Fibroblast of mammary gland (primary cell): ENCODE measurements at places on chromosomes 2 and 18.
A peak's percentile ranks its signal among the peaks of the same experiment; 100 is the strongest.

DNA sequence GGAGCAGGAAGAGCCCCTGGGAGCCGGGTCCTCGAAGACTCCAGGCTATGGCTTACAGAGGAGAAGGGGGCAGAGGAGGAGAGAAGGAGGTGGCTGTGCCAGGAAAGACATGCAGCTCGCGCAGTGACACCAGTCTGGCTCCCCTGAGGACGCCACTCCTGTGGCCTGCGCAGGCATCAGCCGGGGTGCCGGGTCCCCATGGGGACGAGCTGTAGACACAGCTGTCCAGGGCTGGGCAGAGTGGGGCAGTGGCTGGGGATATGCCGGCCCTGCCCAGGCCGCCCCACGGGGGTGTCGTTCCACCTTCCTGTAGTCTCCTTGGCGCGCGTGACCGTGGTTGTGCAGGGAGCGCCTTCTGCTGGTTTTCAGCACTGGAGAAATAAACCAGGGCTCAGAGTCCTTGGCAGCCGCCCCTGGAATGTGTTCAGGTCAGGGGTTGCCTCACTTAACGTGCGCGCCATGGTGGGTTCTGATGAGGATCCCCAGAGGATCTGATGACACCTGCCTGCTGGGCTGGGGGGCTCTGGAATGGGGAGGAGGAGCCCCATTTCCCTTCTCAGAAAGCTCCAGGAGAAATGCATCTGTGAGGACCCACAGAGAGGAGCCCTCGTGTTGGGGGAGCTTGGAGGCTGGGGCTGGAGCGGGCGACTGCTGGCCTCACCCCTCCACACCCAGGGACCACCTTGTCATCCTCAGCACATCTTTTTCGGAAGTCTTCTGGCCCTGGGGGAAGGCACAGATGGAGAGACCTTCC, 26.7 kb downstream of the RAMP1 start:
- DNase-seq: peak; percentile 62

DNA sequence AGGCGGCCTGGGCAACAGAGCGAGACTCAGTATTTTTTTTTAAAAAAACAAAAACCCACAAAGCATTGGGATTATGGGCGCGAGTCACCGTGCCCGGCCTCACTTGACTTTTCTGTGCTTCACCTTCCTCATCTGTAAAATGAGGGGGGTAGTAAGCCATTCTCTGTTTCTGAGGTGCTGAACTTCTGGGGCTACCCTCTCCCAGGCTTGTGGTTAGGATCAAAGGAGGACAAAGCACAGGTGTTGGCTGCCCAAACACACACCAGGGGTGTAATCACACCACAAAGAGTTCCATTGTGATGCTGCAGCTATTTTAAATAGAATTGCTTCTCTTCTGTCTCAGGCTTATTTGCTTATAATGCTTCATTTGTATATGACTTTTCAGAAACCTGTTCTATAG, 35.8 kb upstream of the INHBB start:
- no peak for DNase-seq

GRCh38 chr2:83900862-83901261, 558.2 kb downstream of the SUCLG1 start:
- DNase-seq: no peak

DNA sequence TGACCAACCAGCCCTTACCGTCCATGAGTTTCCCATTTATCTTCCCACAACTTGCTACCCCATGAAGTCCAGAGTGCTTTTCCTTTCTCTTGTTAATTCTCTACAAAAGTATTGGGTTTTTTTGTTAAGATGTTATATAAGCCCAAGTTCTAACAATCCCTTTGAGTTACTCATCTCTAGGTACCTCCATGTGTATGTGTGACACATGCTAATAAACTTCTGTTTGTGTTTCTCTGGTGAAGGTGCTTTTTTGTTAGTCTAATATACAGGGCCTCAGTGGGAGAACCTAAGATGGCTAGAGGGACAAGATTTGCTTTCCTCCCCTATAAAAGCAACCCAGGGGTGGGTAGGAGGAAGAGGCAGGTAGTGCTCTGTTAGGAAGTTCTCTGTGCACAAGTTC, 31.8 kb upstream of the RMDN2 start:
- no peak for DNase-seq

DNA sequence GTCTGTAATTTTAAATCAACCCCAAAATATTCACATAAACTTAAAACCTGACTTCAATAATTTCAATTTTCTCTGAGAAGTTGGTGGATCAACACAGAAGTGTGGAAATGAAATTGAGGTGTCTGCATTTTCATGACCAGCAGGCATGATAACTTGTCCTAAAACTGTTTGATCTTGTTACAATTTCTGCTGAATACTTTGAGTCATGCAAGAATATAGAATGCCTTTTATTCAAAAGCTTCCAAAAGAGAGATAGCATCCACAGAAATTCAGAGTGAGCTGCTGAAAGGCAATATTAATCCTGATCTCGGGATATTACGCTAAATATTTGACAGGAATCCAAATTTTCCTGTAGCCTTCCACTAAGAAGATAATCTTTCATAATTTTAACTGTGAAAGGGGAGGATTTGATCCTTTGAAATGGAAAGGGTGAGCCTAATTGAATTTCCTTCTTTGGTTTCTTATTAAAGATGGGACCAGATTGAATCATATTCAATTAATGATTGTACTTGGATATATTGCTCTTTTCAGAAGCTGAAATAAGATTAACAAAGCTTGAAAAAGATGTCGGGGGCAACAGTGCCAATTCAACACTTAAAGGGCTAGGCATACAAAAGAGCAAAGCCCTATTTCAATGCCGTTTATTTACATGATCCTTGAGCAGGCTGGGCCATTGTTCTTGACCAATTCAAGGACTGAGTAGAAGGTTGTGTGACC, 129.3 kb downstream of the NCKAP5 start:
- no peak for DNase-seq

- no peak for DNase-seq
Measured at GRCh38 chr2:201648-202433, 62.0 kb downstream of the SH3YL1 start.

DNA sequence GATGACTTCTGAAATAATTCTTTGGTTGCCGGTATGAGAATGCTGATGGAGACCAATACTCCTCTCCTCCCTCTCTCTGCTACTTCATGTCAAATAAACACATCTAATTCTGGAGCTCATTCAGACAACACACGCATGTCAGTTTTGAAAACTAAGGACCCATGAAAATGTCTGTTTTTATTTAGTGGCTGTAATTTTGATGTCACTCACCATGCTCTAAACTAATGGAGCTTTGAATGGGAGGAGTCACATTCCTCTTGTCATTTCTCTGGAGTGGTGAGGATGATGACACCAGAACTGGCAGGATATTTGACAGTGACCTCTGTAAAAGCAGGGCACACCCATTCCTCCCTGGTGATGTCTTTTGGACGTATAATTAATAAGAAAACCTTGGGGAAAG, 163.0 kb downstream of the PHLPP1 start:
- DNase-seq: peak; percentile 23

- no peak for DNase-seq
Measured at GRCh38 chr2:101408925-101409324, 21.6 kb upstream of the CREG2 start.

GRCh38 chr2:144605231-144605840, 85.4 kb upstream of the ZEB2 start:
- DNase-seq: no peak

DNA sequence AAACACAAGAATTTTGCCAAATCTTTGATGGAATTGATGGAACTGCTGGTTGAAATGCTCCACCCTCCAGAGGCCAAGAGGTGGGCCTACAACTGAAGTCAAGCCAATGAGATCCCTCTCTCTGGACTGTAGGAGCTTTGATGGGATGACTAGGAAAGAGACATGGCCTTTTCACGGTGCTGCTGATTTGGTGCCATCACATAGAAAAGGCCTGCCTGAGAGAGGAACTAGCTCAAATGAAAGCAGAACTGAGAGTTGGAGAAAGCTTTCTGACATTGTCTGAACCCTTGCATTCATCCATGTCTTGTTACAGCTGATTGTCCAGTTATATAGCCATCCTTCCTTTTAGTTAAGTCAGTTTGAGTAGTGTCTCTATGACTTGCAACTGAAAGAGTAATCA, 283.8 kb upstream of the LYPD1 start:
- no peak for DNase-seq

DNA sequence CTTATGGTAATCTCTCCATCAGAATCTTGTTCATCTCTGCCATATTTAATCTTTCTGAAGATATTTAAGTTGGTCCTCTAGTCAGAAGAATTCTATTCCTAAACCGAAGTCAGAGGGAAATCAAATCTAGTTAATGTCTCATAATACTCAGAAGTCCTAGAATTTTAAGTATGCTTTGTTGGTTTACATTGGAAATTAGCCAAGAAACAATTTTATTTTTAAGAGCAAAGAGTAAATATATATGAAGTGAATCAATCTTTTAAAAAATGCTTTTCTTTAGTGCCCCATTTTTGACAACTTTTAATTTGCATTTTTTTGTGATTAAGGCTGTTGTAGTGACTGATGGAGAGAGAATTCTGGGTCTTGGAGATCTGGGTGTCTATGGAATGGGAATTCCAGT, 38.1 kb downstream of the ME2 start:
- peak; percentile 1 for DNase-seq

GRCh38 chr2:88733155-88733902, 41.9 kb downstream of the RPIA start:
- no peak for DNase-seq

DNA sequence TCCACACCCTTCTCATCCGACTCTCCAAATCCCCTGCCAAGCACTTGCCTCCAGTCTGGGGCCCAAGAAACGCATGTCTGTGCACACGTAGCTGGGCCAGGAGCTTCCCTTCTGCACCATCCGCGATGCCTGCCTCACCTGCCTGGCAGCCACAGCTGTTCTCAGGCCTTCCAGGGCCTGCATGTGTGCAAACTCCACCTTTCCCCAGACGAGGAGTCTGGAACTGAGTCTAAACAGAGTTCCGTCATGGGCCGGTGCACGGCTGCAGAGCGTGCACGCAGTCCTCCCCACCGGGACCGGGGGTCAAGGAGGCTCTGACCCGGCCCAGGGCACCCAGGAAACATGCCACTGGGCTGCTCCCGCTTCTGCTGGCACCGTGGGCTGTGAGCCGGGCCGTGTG, 66.8 kb upstream of the SALL3 start:
- DNase-seq: no peak

GRCh38 chr18:46574000-46574742, 82.8 kb downstream of the LOXHD1 start:
- DNase-seq: no peak

GRCh38 chr2:165508927-165509326, 39.4 kb downstream of the CSRNP3 start:
- peak; percentile 9 for DNase-seq

DNA sequence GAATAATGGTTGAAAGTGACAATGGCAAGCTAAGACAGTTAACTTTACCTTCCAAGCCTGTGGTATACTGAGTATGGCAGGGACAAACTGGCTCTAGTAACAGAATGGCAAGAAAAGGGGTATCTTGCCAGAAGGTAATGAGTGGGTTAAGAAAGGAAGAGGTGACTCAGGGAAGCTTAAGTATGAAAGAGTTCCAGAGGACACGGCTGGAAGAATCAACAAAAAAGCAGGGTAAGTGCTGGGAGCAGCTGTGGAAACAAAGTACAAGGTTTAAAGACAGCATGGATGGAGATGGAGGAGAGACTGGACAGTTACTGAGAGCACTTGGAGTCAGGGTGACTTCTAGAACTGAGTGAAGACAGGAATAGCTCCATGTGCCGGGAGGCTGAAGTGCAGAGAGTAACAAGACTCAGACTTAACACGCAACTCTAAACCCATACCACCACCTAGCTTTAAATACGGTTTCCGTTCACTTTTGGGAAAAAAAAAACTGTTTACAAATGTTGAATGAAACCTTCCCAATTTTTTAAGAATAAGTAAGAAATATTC, 69.0 kb downstream of the REV1 start:
- DNase-seq: peak; percentile 56

GRCh38 chr18:47595831-47596501, 334.5 kb downstream of the SMAD2 start:
- peak; percentile 7 for DNase-seq

- no peak for DNase-seq
Measured at GRCh38 chr2:47264143-47264542, 109.0 kb upstream of the STPG4 start.

DNA sequence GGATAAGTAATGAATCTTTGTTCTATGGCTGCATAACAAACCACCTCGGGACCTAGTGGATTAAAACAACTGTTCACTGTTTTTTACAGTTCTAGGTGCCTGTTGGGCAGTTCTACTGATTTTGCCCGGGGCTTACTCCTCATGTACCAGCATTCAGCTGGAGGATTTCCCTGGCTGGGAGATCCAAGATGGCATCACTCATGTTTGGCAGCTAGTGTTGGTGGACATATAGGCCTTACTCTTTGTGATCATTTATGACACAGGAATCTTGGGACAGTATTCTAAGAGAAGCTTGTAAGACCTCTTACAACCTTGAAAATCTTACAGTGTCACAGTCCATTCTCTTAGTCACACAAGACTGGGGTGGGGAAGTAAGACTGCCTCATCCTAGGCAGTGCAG, 4.6 kb downstream of the MARCHF7 start:
- DNase-seq: no peak

GRCh38 chr2:206225435-206226232, 48.8 kb upstream of the ZDBF2 start:
- DNase-seq: no peak

GRCh38 chr2:182977463-182977862, 60.8 kb downstream of the NCKAP1 start:
- no peak for DNase-seq

DNA sequence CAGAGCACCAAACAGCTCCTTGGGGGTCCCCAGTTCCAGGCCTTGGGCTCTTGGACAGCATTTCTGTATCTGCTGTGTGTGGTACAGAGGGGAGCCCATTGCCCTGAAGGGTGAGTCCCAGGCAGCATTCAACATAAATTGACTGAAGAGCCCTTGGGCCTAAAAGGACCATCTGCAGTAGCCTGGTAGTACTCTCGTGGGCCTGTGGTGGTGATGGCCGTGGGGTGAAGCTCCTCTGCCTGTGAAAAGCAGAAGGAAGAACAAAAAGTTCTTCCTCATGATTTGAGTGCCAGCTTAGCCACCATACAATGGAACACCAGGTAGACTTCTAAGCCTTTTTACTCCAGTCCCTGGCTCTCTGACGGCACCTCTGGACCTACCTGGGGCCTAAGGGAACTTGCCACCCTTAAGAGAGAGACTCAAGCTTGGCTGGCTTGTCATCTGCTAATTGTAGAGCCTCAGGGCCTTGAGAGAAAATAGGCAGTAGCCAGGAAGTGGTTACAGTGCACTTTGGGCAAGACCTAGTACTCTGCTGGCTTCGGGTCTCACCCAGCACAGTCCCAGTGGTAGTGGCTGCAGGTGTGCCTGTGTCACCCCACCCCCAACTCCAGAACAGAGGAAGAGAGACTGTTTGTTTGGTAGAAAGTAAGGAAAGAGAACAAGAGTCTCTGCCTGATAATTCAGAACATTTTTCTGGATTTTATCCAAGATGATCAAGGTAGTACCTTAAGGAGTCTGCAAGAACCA, 84.6 kb upstream of the CERS6 start:
- no peak for DNase-seq

GRCh38 chr2:135786823-135787222, 45.2 kb downstream of the UBXN4 start:
- peak; percentile 84 for DNase-seq

GRCh38 chr2:1738646-1739302, 5.5 kb downstream of the PXDN start:
- no peak for DNase-seq

GRCh38 chr2:217836901-217837491, 165.8 kb downstream of the TNS1 start:
- DNase-seq: peak; percentile 84
